Activated CD4-positive, alpha-beta T cell treated with anti-CD3 and anti-CD28 coated beads, Interleukin-2, amount 50 U/mL, for 24 hours (primary cell): ENCODE measurements at places on chromosomes 5 and 9.
A peak's percentile ranks its signal among the peaks of the same experiment; 100 is the strongest.

GRCh38 chr5:150779397-150780186 lies 1.0 kb downstream of the SMIM3 start:
- DNase-seq = no peak

GRCh38 chr9:75183306-75183705 lies 95.0 kb downstream of the OSTF1 start:
- no peak for DNase-seq

- no peak for DNase-seq
Observed at GRCh38 chr5:149757956-149758355, 27.8 kb downstream of the PPARGC1B start.

- DNase-seq = no peak
Observed at GRCh38 chr9:80285326-80285725, 713.6 kb downstream of the TLE4 start.

GRCh38 chr5:29379619-29380018 lies 1813.9 kb upstream of the CDH6 start:
- no peak for DNase-seq

- peak; percentile 17 for DNase-seq
Observed at GRCh38 chr5:82165740-82166530, 112.2 kb downstream of the RPS23 start.

DNA sequence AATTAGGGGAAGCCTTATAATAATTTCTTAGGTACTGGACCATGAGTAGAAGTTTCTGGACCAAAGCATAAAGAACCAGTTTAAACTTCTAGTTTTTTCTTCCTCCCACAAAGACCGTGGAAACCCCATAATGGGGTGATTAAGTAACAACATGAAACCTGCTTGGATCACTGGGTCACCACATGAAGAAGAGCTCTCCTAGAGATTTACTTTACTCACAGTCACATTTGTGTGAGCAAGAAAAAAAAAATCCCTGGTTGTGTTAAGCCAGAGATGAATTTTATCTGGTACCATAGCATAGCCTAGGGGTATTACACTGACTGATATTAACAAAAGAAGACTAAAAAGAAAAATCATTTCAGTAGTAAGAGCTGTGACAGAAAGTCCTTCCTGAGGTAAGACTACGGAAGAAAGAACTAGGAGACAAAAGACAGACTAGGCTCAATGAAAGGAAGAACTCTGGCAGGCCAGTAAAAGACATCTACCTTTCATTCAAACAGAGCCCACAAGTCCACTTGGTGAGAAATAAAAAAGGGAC lies 15.2 kb downstream of the OTP start:
- DNase-seq = no peak

DNA sequence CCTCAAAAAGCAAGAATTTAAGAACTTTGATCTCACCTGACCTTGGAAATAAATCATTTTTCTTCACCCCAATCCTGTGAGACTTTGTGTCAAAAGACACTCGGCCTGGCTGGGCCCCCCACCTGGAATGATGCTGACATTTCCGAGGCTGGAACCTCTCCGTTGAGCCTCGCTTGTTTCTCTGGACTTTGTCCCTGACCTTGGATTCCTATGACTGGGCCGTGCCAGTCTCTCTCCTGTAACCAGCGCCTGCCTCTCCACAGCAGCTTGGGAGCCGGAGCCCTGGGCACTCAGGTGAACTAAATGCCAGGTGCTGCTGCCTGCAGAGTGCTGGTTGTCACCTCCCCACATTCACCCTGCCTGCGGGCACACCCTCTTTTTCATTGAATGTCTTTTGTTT lies 62.7 kb downstream of the RETREG1 start:
- no peak for DNase-seq

GRCh38 chr9:78919701-78920100 lies 622.8 kb downstream of the PSAT1 start:
- no peak for DNase-seq

DNA sequence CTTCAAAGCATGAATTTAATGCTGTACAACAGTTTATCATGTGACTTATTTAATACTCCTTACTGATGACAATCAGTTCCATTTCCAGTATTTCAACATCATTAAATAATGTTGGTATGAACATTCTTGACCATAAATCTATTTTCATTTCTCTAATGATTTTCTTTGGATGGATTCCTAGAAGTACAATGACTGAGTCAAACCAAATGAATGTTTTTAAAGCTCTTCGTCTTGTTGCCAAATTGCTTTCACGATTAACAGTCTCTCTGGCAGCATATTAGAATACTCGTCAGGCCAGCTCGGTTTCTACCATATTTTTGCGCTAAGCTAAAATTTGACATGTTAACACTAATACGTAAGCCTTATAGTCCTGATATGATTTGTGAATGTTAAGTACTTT lies 197.0 kb downstream of the TRPM3 start:
- no peak for DNase-seq

GRCh38 chr9:94700445-94700844 lies 26.1 kb upstream of the AOPEP start:
- no peak for DNase-seq

- DNase-seq = no peak
Observed at GRCh38 chr9:93354451-93354850, 97.0 kb upstream of the FAM120A start.

DNA sequence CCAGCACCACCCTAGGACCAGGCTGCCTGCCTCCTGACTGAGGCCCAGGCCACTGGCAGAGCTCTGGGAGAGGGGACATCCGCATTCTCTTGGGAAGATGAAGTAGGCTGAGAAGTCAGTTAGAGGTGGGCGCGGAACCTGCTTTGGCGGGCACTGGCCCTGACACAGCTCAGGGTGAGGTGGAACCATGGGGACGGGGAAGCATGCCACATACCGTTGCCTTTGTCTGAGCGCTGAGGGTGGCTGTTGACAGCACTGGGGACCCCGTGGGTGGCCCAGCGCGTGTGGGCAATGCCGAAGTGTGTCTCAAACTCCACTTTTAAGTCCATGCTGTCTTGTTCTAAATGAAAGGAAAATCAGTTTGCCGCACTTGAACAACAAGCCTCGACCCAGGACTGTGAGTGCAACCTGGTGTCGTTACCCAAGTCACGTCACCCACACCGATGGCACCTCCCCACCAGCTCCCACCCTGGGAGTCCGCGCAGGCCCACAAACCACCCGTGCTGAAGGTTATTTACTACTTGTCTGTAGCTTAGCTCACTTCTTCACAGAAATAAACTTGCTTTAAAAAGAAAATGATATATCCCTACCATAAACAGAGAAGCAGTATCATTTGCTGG lies 17.4 kb downstream of the GFPT2 start:
- no peak for DNase-seq

DNA sequence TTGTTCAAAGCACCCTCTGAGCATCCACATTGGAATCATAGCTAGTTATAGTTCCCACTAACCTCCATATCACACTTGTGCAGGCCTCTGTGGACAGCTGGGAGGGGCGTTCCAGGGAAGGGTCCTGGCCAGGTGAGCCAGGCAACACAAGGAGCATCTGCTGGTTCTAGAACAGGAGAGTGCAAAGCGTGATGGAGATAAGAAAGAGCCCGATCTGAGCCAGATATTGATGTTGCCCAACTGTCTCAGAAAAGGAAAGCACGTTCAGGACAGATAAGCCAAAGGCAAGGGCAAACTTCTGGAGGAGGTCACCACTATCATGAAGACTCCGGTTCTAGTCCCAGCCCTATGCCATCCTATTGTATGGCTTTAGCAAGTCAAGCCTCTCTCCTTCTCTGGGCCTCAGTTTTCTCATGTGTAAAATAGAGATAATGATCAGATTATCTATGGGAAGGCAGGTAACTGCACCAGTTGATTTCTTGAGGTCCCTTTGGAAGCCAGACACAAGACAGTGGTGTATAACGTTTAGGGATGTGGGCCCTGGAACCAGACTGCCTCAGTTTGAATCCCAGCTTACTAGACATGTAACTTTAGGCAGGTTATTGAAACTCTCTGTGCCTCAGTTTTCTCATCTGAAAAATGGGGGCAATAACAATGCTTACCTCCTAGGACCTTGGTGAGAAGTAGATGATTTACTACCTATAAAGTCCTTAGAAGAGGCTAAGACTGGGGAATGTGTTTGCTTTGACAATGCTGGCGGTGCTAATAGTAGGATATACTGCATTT lies 19.8 kb downstream of the GABBR2 start:
- no peak for DNase-seq

DNA sequence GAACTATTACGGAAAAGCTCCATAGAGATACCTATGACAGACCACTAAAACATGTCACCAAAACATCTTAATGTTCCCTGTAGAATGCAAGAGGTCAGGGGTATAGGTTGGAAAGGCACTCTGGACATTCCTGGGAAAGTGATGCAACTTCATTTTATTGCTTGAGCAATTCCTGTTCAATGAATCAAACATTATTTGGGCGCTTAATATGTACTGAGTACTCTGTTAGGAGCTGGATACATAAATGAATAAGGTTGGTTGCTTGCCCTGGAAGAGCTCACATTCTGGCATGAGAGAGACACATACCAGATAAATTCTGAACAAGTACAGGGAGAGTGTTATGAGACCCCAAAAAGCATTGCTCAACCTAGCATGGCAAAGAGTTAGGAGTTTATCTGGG lies 408.9 kb upstream of the DMAC1 start:
- no peak for DNase-seq
